ENCODE measurements at places on chromosomes 4 and X.

GRCh38 chrX:41561045-41561444 is 113.9 kb downstream of the NYX start:
- DNase-seq, result no peak

GRCh38 chr4:73803213-73803612 is 33.3 kb upstream of the CXCL6 start:
- DNase-seq, result no peak

GRCh38 chr4:68245594-68245993 is at the start of gene TMPRSS11B:
TSS of gene TMPRSS11B (minus strand) at chr4:68245694. CDS start at chr4:68245558, 136 bp downstream.
- no peak for DNase-seq

DNA sequence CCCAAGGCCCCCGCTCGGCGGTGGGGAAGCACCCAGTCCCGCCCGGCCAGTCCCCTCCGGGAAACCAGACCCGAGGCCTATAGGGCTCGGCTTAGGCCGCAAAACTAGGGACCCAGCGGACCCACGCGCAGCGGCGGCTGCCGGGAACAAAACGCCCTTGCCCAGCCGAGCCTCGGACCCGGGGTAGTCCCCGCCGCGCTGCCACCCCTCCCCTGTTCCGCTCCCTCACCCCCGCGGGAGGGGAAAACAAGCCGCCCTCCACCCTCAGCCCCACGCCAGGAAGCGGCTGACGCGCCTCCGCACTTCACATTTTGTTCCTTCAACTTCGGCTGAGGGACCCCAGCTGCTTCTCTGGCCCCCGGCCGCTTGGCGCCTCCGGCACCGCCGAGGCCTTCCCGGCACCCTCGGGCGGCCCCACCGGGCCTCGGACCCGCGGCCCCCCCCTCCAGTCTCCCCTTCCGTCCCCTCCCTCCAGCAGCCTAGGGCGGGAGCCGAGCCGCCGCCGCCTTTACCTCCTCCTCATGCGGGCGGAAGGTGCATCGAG is 694 bp downstream of the PDS5A start:
- peak; percentile 20 for DNase-seq

DNA sequence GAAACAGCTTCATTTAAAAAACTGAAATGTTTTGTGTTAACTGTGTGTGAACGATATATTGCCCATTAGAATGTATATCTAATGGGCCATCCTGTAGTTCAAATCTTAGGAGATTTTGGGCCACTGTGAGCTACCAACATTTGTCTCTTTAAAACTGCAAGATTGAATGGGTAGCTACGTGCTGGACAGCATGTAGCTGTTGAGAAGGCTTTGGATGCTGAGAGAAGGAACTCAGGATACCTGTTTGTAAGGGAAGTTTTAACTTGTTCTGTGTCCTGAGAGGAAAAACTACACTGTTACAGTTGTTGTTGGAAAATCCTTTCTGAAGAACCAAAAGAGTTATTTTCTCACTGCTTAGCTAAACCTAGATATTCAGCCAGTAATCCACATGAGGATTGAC is 45.9 kb downstream of the PDLIM5 start:
- no peak for DNase-seq

DNA sequence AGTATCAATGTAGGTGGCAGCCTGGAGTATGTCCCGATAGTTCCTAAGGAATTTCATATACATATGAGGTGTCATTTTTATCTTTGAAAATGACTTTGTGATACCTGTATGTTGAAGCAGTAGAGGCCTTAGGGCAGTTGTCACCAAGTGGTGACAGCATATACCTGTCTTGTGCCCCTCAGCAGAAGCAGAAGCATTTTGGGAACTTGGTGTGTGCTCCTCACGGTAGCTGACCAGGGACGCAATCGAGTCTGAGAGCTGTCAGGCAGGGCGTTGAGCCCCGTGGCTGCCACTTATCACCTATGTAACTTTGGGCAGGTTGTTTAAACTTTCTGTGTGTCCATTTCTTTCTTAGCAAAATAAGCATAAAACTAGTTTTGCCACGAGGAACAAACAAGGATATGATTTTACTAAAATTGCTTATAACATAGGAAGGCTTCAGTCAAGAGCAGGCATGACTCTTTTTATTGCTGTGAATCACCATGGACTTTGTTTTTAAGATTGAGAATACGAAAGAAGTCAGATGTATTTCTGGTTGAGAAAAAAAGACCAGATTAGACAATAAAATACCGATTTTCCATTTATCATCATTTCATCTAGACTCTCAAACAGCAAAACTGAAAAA is 161.5 kb downstream of the CPE start:
- DNase-seq, result no peak

GRCh38 chr4:86942185-86942666 is 7.4 kb downstream of the AFF1 start:
- no peak for DNase-seq

DNA sequence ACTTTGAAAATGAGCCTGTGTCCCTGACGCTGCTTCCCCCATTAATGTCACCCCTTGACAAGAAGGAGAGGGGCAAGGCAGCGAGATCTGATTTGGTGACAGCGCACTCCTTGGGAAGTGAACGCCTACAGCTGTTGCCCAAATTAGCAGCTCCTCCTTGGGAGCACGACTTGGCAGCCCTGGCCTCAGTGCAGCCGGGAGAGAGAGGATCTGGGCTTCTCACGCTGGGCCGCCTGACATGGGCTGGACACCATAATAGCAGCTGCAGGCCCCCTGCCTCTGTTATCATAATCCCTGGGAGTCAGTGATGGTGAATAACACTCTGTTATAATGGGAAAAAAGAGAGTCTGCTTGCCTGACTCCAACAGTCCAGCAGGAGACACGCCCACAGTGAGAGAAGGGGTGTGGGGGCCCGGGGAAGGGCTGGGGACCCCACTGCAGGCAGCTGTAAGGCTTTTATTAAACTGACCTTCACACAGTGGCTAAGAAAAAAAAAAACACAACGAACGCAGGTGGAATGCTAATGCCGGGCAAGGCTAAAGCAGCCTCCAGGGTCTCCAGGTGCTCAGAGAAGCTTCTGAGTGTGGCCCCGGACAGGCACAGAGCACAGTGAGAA is 73.3 kb downstream of the PSAPL1 start:
- DNase-seq, result no peak

DNA sequence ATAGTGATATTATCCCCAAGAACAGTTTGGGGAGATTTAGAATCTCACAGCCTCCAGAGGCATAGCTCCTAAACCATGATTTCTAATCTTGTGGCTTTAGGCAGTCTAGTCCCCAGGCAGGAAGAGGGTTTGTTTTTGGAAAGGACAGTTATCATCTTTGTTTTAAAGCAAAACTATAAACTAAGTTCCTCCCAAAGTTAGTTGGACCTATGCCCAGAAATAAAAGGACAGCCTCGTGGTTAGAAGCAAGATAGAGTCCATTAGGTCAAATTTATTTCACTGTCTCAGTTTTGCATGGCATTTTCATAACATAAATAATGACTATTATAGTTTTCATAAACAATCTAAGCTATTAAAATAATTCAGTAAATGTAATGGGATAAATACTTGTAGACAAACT is 120.5 kb downstream of the MAGEC2 start:
- DNase-seq, result no peak

GRCh38 chrX:143240658-143241057 is 214.9 kb downstream of the SPANXN4 start:
- DNase-seq, result no peak

DNA sequence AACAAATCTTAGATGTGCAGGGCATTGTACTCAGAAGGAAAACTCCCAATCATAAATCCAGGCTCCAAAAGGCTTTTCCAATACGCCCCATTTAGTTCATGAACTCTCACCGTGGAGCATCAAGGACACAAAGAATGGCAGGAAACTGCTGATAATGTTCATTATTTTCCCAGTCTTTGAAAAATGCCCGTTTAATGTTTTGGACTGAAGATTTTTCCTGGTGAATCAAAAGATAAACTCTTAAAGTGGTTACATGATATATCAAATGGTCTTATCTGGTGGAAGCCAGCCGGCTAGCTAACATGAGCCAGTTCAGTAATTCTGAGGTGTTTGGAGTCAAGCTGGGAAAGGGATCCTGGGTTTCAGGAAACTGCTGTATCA is 62.1 kb upstream of the AP1S2 start:
- no peak for DNase-seq

GRCh38 chr4:164596927-164597326 is 157.0 kb upstream of the SMIM31 start:
- no peak for DNase-seq

GRCh38 chr4:153159016-153159415 is 45.2 kb upstream of the TRIM2 start:
- DNase-seq, result no peak

DNA sequence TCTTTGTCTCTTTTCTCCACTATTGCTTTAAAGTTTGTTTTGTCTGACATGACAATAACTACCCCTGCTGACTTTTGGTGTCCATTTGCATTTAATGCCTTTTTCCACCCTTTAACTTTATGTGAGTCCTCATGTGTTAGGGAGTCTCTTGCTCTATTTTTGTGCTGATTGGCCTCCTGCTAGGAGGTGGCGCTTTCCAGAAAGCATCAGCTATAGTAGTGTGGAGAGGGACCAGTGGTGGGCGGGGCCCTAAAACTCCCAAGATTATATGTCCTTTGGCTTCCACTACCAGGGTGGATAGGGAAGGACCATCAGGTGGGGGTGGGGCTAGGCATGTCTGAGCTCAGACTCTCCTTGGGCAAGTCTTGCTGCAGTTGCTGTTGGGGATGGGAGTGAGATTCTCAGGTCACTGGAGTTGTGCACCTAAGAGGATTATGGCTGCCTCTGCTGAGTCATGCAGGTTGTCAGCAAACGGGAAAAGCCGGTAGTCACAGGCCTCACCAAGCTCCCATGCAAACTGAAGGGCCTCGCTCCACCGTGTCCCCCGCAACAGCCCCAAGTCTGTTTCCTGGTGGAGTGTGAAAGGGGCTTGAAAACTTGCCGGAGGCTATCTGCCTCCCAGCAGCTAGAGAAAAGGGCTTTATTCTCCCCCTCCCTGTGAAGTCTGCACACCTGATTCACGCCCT is 156.3 kb downstream of the CPEB2 start:
- DNase-seq, result no peak

DNA sequence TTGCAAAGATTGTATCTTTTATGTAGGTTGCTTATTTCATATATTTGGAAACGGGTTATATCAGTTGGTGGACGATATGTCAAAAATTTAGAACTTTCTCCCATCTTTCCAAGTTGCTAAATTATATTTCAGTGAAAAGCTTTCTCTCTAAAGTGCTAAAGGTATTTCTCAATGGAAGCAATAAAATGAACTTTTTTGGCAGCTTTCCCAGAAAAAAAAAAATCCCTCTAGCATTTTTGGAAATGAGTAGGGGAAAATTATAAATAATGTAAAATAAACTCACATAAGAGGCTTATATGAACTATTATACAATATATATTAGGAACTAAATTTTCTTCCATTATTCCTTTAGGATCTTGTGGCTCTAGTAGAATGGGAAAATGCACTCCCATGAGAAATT is 152.2 kb downstream of the GRID2 start:
- no peak for DNase-seq

DNA sequence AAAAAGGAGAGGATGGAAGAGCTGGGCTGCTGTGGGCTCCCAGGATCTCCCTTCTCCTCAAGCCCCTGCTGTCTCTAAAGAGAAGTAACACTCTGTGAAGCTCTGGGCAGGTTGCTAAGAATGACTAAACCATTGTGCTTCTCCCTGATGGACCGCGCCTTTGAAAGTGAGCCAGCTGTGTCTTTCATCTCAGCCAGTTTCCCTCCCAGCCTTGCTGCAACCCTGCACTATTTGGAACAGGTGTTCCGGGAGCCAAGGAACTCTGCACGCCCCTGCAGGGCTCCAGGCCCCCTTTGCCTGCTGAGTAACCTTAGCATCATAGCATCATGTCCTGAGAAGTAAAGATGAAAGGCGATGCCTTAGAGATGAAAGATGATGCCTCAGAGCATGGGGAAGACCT is 39.7 kb downstream of the SMIM20 start:
- no peak for DNase-seq

- no peak for DNase-seq
Measured at GRCh38 chr4:182478475-182478874, 235.3 kb downstream of the TENM3 start.

GRCh38 chr4:57074744-57075143 is 35.4 kb downstream of the IGFBP7 start:
- DNase-seq, result no peak

DNA sequence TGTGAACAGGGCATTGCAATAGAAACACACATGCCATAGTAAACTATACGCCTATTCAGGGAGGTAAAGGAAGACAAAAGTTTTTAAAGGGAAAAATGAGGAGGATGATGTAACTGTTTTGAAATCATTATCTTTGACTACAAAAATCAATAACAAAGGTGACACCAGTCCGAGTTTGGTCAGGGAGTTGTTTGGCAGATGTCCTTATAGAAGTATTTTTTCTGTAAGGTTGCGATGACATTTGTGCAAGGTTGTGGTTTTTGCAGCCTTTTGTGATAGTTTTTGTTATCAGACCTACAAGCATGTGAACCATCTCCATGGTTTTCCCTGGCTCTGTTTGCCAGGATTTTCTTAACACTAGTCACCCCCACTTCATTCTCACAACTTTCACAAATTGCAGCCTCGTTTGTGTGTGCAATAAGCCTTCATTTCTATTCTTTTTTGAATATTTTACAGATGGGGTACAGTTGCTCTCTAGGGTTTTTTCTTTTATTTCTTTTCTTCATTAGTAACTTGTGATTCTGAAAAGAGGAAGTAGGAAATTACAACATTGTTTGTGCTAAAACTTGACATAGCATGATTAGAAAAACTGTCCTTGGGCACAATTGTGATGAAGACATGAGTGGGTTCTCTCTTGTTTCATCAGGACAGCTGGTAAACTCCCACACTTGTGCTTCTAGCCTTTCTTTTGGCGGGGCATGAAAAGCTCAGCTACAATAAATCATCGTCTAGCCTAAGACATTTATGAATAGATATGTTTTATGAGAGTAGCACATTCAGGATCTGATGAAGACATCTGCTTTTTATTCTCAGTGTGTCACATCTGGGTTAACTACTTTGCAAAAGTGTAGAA is 60.2 kb upstream of the PNPLA4 start:
- DNase-seq, result no peak

DNA sequence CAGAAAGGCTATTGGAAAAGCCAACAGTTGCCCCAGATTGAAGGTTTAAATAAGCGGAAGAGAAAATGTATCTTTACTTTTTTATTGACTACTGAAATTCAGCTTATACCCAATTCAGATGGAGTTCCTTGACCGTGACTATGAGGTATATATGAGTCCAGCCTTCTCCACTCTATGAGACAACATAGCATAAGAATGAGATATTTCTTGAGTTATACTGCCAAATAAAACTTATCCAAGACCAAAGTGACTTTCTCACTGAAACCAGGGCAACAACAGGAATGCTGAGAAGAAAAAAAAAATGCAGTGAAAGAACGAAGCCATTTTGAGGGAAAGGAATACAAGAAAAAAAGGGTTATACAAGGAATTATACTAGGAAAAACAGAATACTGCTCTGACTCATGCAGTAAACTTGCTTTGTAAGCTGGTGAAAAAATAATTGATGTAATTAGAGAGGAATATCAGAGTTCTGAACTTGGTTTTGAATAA is 16.3 kb upstream of the PDK3 start:
- no peak for DNase-seq

- DNase-seq, result no peak
Measured at GRCh38 chrX:64439551-64439950, 44.3 kb upstream of the MTMR8 start.

GRCh38 chr4:182593864-182594263 is 323.3 kb downstream of the DCTD start:
- no peak for DNase-seq

- DNase-seq, result no peak
Measured at GRCh38 chrX:66756717-66757116, 117.8 kb upstream of the EDA2R start.

Data from stimulated activated CD4-positive, alpha-beta T cell treated with anti-CD3 and anti-CD28 coated beads, Interleukin-1b, Interleukin-23, amount 100 ng/mL, for 1 hour (primary cell).